ENCODE measurements at places on chromosomes 7 and 10.

- DNase-seq = no peak
Measured at GRCh38 chr10:10613656-10614244, 403.9 kb upstream of the CELF2 start.

GRCh38 chr10:29081951-29082685, 206.8 kb upstream of the LYZL1 start:
- no peak for DNase-seq

DNA sequence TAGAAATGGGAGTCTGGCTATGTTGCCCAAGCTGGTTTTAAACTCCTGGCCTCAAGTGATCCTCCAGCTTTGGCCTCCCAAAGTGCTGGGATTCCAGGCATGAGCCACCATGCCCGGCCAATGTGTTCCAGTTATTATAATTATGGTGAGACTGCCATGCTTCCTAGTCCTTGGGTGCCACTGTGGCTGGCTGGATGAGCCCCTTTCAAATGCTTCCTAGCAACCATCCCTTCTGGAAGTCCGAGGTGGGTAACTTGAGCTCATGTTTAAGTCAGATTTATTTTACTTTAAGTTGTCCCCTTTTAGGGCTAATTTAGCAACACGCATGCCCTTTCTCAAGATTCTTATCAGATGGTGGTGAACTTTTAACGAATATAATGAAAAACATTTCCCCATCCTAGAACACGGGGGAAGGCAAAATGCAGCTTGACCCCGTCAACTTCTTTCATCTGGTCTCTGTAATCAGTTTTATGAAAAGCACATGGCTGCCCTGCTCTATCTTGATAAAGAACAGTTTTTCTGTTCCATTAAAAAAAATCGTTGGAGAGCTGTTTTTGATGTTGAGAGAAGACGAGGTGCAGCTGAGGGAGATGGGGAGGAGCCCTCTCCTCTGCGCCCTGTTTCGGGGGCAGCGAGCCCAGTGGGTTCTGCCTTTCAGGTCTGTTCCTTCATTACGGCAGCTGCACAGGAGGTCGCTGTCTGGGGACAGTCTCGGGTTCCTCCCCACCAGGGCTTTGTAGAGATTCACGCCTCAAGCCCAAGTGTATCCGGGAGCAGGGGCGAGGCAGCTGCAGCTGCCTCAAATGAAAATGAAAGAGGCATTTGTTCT, 61.0 kb upstream of the MKI67 start:
- no peak for DNase-seq

DNA sequence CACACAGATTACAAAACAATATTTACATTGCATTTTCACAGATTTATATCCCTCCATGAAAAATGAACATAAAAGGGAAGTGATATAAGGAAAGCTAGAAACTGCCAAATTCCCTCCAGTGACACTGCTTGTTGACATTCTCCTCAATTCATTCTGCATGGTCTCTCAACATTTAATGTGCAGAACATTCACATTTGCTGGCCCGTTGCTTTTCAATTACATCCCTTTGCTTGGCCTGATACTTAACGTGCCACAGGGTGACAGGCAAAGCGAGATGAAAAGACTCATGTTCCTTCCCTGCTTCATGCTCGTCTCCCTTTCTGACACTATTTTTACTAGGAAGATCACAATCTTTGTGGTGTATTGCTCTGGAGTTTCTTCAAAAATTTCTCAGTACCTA, 1019.7 kb upstream of the LRRN3 start:
- DNase-seq = no peak

- DNase-seq = no peak
Measured at GRCh38 chr7:22841954-22842353, 19.3 kb upstream of the TOMM7 start.

DNA sequence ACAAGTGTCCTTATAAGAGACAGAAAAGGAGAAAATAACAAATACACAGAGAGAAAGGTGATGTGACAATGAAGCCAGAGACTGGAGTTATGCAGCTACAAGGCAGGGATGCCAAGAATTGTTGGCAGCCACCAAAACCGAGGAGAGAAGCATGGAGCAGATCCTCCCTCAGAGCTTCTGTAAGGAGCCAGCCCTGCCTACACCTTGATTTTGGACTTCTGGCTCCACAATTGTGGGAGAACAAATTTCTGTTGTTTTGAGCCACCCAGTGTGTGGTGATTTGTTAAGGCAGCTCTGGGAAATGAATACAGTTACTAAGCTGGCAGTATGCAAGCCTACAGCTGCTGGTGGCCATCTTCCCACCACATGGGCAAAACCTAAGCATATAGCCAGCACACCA, 163.6 kb downstream of the GRM8 start:
- no peak for DNase-seq

- DNase-seq = no peak
Measured at GRCh38 chr7:55965805-55966421, 1.5 kb downstream of the NIPSNAP2 start.

DNA sequence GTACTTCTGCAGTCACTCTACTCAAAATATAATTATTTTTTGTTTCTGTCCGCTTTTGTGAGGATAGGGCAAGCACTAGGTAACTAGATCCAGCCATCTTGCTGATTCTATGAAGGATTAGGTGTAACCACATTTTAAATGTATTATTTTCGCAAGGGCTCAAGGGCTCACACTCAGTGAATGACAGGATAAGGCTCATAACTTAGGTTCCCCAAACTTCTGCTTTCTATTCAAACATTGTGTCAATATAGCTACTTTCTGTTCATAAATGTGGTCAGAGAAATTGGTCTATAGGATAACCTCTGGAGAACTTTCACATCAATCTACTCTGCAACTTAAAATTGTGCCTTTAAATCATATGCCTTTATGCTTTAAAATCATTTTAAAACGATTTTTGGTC, 1141.2 kb downstream of the SORCS1 start:
- no peak for DNase-seq
